Astrocyte of the spinal cord (primary cell): ENCODE measurements at places on chromosomes 4 and X.

DNA sequence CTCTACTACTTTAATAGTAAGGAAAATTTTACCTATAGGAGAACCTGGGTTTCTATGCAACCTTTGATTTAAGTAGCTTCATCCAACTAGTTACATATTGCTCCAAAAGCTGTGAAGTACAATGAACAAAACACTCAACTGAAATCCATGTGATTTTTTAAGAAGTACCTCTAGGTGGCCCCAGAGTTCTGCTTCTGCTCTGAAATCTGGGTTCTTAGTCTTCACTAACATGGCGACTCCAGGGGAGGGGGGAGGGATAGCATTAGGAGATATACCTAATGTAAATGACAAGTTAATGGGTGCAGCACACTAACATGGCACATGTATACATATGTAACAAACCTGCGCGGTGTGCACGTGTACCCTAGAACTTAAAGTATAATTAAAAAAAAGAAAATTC, 73.4 kb upstream of the MAGEB2 start:
- DNase-seq = peak; percentile 32

- DNase-seq = no peak
Measured at GRCh38 chrX:38960137-38960536, 158.9 kb downstream of the MID1IP1 start.

- peak; percentile 76 for DNase-seq
Measured at GRCh38 chr4:183261953-183262775, 57.9 kb downstream of the CLDN22 start.

DNA sequence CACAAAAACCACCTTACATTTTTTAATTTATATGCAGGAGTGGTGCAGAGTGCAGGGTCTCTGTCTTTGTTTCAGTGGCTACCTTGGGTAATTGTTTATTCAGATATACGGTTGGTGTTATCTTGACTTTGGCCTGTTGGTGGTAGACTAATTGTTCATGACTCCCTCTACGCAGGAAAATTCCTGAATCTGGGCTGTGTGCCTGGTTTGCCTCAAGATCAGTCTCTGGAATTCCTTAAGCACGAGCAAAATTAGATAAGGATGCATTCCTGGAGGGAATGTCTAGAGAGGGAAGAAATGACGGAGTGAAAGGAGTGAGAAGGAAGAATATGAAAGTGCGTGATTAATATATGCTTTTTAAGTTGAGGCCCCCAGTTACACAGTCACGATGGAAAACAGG, 576.9 kb upstream of the PCDH10 start:
- peak; percentile 61 for DNase-seq

GRCh38 chr4:8818063-8818881, 53.4 kb downstream of the HMX1 start:
- no peak for DNase-seq

DNA sequence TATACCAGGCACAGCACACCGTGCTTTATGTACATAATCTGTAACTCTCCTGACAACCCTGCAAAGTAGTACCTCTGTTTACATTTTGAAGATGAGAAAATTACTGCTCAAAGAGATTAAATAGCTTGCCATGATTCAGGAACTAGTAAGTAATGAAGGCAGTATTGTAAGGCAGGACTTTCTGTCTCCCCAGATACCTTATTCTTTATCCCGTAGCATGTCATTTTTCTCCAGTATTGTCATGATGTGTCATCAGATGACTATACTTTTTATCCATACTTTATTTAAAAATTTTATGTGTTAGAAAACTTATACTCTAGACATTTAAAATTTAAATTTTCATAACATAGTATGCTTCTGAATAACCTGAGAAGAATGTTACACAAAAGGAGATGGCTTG, 188.3 kb upstream of the NUDT6 start:
- DNase-seq = no peak

- DNase-seq = no peak
Measured at GRCh38 chr4:188423039-188423438, 283.8 kb downstream of the TRIML1 start.

DNA sequence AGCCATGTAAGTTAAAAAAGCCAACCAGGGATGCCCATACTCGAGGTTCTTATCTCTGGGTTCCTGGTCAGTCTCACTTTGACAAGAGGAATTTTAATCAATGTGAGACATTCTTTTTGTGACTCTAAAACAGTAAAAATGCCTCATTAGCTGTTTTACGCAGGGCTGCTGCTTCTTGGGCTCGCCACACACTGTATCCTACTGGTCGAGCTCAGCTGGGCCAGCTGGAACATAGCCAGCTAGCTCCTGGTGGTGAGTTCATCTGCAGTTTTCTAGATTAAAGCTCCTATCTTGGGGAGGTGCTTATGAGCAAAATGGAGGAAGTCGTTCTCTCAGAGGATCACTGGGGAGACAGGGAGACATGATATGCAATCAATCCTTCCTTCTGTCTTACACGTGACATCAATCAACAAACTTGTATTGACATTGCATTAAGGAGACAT, 55.9 kb upstream of the LEF1 start:
- DNase-seq = peak; percentile 64

DNA sequence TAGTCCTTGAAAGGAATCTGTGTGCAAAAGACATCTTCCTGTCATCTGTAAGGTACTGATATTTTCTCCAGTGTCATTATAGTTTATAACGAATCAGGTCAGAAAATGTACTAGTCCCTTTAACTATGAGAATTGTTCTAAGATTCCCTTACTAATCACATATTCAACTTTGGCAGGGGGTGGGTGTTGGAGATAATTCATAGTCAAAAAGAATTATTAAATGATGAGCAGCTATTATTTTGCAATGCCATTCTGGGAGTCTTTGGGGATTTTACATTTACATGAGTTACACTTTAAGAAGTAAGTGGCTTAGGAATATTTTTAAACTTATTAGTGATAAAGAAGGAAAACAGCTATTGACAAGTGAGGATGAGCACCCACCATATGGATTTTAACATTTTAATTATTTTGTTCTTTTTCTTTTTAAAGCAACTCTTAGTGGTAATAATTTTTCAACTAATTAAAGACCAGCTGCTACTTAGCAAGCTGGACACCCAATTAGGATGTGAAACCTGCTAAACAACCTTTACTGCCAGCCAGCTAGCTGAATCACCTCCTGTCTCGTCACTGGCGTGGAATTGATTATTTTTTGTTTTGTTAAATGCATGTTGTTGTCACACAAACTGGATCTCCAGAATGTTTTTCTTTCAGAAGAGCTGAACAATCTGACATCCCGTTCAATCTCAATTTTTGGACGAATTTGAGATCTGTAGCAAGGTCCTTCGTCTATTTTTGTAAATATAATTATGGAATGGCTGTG, 219.2 kb downstream of the ARAP2 start:
- DNase-seq = no peak

DNA sequence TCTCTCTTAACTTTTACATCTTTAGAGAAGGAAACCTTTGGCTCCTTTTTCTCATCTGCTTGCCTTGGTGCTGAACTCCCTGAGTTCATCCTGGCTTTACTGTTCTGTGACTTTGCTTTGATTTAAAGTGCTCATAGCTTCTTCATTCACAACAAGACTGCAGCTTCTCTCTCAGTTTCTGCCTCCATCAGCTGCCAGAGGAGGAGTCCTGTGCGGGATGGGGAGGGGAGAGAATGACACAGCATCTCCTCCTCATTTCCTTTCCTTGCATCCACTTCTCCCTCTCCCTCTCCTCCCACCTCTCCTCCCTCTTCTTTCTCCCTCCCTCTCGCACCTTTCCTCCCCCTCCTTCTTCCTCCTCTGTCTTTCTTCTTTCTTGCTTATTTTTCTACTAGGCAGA, 42.0 kb downstream of the CBLL2 start:
- DNase-seq = no peak

- no peak for DNase-seq
Measured at GRCh38 chrX:16718824-16719333, 533 bp upstream of the SYAP1 start.

DNA sequence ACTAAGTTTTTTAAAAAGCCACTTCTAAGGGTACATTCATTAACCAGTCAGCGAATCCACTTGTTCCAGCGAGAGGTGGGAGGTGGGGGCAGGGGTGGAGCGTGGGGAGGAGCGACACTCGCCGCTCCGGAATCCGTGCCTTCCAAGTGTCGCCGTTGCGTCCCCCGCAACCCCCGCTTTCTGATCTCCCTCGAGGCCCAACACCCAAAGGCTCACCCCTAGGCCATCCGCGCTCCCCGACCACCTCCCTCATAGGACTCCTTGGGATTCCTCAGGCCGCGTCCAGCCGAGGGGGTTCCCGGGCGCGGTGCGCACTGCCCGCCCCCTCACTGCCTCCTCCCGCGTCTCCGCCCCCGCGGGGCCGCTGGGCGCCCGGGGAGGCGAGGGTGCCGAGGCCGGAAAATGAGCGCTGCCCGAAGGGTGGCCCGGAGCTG, 108.1 kb upstream of the STOX2 start:
- no peak for DNase-seq
